NCI-H1436 treated with DMSO at 0.1 percent for 48 hours (cell line): ENCODE measurements at places on chromosomes 12 and 14.

DNA sequence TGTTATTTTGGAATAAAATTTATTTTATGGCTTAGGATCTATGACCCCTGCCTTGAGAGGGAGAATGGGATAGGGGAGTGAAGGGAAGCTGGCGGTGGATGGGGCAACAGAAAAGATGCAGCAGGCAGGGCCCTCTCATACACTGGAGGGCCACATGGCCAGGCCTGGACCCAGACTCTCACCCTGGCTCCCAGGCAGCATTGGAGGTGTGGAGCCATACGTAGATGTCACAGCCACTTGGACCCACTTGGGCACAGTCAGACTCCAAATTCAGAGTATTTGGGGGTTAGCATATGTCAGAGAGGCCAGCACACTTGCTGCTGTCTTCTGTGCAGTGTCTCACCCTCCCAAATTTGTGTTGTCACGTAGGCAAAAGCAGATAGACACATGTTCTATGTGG lies 6.5 kb downstream of the NAB2 start:
- no peak for DNase-seq

DNA sequence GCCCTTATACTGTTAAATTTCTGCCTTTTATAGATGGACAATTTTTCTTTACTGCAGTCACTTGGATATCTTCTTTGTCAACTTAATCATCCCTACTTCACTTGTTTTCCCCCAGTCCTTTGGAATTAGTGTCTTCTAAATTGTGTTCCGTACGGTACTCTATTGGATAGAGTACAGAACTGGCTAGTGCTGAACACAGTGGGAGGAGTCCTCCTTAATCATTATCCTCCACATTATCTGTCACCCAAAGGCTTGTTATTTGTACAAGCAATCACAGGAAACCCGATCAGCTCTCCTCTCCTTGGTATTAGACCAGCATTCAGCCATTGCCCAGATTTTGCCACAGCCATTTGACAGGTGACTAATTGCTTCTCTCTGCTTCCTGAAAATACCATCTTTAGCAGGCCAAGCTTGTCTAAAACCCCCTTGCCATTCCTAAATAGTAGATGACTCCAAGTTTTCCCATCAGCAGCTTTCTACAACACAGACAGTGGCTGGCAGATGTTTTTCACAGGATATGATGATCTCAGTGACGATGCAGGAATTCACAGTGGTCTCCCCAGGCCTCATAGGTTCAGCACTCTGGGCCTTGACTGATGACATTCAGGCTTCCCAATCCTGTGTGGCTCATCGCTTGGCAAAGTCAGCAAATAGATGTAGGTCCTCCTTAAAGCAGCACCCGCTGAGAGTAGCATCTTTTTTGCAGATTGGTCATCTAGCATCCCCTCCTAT lies 216.0 kb upstream of the RGS6 start:
- no peak for DNase-seq

- DNase-seq = no peak
Measured at GRCh38 chr12:10122689-10123088, 7.3 kb downstream of the CLEC7A start.

GRCh38 chr14:102464846-102465341 lies 44.7 kb downstream of the ANKRD9 start:
- no peak for DNase-seq

GRCh38 chr12:53414756-53415417 lies 8.8 kb upstream of the AMHR2 start:
- DNase-seq = no peak

- no peak for DNase-seq
Measured at GRCh38 chr14:101444116-101444515, 117.2 kb upstream of the DIO3 start.

DNA sequence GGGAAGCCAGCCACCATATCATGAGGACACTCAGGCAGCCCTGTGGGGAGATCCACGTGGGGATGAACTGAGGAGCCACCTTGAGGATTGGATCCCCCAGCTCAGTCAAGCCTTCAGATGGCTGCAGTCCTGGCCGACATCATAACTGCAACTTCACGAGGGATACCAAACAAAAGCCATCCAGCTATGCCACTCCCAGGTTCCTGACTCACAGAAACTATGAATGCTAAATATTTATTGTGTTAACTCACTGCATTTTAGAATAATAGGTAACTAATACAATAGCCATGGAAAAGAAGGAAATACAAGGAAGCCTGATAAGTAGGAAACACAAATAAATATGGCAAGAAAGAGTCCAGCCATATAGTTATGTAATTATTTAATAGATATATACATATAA lies 42.1 kb upstream of the FAM222A start:
- no peak for DNase-seq

GRCh38 chr14:33678005-33678404 lies 272.9 kb downstream of the EGLN3 start:
- DNase-seq = no peak

- no peak for DNase-seq
Measured at GRCh38 chr14:20630340-20631022, 11.0 kb downstream of the OR6S1 start.

- no peak for DNase-seq
Measured at GRCh38 chr12:110159671-110160245, 35.6 kb downstream of the IFT81 start.

- no peak for DNase-seq
Measured at GRCh38 chr14:97046967-97047366, 249.8 kb downstream of the VRK1 start.

DNA sequence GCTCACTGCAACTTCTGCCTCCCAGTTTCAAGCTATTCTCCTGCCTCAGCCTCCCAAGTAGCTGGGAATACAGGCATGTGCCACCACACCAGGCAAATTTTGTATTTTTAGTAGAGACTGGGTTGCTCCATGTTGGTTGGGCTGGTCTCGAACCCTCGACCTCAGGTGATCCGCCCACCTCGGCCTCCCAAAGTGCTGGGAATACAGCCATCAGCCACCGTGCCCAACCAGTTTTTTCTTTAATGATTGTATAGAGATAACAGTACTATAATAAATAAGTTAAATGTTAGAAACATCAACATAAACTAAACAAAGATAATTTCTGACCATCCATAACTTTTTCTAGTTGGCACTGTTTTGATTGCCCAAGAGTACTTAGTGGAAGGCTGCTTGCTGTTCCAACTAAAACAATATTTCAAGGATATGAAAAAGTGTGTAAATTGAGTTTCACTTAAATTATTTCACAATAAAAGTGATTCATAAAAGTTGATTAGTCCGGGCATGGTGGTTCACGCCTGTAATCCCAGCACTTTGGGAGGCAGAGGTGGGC lies 5.6 kb downstream of the GON7 start:
- DNase-seq = no peak

DNA sequence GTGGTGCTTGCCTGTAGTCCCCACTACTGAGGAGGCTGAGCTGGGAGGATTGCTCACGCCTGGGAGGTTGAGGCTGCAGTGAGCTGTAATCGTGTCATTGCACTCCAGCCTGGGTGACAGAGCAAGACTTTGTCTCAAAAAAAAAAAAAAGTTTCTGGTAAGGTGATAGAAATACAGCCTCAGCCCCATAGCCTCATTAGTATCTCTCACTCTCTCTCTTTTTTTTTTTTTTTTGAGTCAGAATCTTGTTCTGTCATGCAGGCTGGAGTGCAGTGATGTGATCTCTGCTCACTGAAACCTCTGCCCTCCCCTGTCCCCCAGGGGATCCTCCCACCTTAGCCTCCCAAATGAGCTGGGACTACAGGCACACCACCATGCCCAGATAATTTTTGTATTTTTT lies 19.2 kb downstream of the MTHFD1 start:
- no peak for DNase-seq

DNA sequence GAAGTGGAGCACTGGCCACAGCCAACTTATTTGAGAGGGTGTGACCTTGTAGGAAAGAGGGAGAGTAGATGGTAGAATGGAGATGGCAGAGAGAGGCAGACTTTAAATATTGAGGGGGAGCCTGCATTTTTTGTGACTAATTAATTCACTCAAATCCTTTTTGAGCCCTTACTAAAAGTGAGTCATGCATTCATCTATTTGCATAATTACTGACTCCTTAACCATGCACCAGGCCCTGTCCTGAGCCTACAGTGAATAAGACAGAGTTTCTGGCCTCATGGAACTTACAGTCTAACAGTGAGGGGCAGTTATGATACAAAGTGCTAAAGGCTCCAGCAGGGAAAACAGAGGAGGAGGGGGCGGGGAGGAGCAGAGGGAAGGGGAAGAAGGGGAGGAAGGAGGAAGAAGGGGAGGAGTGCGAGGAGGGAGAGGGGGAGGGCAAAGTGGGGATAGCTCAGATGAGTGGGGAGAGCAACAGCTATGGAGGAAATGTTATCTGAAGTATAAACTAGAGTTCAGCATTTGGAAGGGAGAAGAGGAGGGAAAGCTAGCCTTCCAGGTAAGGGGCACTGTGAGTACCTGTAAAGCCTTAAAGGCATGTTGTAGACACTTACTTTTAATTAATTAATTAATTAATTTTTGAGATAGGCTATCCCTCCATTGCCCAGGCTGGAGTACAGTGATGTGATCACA lies 7.5 kb upstream of the CTDSP2 start:
- no peak for DNase-seq

GRCh38 chr14:28542040-28542439 lies 224.5 kb upstream of the FOXG1 start:
- DNase-seq = no peak

DNA sequence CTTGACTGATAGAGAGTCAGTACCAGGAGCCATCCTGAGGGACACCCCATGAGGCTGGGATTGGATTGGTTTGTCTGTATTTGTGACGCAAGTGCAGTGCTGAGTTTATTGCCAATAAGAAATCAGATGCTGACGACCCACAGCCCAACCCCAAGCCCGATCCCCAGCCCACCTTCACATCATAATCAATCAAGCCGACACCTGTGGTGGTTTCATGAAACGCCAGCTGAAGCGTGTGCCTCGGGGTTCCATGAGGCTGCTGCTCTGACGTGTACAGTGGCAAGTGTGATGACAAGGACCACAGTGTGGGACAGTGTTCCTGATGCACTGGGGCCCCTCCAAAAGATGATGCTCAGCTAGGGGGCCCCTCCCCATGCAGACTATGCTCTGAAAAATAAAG lies 62.1 kb upstream of the C14orf180 start:
- no peak for DNase-seq

GRCh38 chr12:14558473-14558959 lies 9.2 kb downstream of the PLBD1 start:
- no peak for DNase-seq

- no peak for DNase-seq
Measured at GRCh38 chr12:50467439-50467838, 37.3 kb upstream of the DIP2B start.

DNA sequence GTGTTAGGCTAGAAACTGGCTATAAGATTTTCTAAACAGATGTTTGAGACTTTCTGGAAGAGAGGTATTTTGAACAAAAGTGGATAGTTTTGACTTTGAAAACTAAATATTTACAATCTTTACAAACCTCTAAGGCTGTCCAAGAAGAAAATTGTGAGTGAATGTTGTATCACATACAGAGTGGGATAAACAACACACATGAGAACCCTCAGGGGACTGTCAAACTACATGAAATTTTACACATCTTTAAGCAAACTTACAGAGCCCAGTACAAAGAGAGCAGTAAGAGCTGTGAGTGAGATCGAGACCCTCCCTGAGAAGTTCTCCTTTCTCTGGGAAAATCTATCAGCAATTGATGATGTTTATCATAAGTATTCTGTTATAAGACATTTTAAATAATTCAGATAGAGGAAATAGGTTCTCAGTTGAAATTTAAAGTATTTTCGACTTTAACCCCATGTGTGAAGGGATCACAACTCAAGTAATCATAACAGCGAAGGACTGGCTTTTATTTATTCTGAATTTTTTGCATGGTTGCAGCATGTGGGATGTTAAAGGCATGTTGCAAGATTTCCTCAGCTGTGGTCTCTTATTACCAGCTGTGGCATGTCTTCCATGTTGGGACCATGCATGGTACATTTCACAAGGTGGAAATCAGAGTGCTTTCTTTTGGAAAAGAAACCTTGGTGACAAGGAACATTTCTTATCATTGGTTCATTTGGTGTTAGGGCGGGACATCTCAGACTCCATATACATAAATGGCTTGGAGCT lies 264.0 kb upstream of the PRICKLE1 start:
- no peak for DNase-seq

DNA sequence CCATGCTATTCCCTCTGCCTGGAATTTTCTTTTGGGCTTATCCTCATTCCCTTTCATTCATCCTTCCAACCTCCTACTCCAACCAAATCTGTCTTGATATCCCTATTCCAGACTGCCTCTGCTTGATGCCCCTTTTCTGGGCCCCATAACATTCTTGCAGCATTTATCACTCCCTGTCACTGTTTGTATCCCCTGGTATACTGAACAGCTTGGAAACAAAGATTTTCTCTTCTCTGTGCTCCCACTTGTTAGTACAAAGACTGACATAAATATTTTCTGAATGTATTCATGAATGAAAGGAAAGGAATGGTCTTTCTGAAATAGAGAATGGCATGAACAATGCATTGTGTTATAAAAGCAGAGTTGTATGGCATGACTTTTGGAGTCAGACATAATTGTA lies 7.5 kb downstream of the IRAK4 start:
- DNase-seq = no peak

DNA sequence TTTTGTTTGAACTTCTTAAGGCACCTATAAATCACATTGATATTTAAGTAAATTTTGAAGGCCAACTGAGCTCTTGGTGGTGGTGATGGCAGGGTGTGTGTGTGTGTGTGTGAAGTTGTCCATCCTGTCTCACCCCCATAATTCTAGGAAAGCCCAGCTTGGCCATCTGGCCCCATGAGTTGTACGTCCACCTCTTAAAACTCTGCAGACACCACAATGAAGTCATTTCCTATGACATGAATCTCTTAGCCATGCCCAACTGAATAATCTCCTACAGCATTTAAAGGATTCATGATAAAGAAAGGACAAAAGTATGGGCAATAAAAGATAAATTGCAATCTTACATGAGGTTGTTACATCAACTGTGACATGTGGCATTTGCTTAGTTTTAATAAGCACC lies 123.4 kb downstream of the TTC7B start:
- no peak for DNase-seq

- DNase-seq = no peak
Measured at GRCh38 chr12:93358821-93359220, 18.9 kb upstream of the NUDT4 start.

DNA sequence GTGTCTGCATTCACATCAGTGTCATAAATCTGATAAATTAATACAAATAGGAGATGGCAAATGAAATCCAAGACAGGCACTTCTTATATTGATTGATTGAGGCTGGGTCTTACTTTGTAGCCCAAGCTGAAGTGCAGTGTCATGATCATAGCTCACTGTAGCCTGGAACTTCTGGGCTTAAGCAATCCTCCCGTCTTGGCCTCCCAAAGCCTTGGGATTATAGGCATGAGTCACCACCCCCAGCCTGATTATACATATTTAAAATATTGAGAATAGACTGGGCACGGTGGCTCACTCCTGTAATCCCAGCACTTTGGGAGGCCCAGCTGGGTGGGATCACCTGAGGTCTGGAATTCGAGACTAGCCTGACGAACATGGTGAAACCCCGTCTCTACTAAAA lies 51.3 kb downstream of the MARK3 start:
- DNase-seq = no peak

DNA sequence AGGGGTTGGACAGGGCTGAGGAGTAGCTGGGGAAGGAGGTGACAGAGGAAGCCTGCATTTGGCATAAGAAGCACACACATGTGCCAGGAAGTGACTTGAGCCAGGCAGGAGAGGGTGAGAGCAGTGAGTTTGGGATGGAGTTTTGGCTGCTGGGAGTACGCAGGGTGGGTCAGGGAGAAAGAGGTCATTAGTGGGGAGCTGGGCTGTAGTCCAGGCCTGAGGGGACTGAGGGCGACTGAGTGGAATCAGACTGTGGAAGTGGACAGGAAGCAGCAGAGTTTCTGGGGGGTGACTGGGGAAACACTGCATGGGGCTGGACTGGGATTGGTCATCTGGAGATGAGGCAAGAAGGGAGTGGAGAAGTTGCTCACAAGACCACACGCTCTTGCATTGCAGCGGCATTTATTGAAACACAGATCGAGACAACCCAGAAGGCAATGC lies 7.6 kb downstream of the KRT85 start:
- no peak for DNase-seq
